ENCODE measurements at places on chromosomes 13 and 19. TPM values are rescaled to one million over a fixed set of nuclear protein-coding genes. Genes with fewer than 3 reads are reported as not detected.

- DNase-seq: no peak
Measured at GRCh38 chr19:51079481-51080110, 3.1 kb downstream of the KLK14 start.

DNA sequence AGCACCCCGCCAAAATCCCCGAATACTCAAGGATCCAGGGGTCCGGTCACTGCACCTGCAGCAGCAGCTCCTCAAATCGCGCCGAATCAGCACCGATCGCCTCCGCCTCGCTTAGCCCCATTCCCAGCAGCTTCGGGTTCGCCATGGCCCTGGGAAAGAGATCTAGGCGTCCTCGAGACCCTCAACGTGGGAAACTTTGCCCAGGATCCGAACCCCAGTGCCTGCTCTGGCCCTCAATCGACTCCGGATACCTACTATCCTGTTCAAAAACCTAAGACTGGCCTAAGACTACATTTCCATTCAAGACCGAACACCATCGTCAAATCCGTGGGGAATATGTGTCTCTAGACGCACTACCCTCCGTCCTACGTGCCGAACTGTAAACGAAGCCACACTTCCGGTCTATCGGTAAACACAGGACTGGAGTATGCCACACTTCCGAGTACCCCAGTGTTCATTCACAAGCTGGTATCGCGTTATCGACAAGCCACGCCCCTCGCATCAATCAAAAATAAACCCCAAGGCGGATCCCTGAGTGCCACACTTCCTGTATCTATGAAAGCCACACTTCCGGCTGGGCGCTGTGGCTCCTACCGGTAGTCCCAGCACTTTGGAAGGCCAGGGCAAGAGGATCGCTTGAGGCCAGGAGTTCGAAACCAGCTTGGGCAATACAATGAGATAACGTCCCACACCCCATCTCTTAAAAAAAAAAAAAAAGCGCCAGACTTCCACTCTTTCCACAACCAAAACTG is at the start of gene PIH1D1:
TSS of gene PIH1D1 (minus strand) at position 385 of the 752 bp plus-strand sequence. CDS start at position 145, 240 bp downstream.
- peak; percentile 92 for DNase-seq

- no peak for DNase-seq
Measured at GRCh38 chr13:110797230-110797877, 83.9 kb downstream of the ING1 start.

- no peak for DNase-seq
Measured at GRCh38 chr19:5809053-5809452, 4.2 kb downstream of the NRTN start.

- no peak for DNase-seq
Measured at GRCh38 chr19:4232614-4233281, 3.4 kb downstream of the EBI3 start.

- no peak for DNase-seq
Measured at GRCh38 chr19:28396287-28396831, 816.6 kb downstream of the UQCRFS1 start.

Gene SIGLEC8
- not detected for polyA plus RNA-seq

Measured in left renal cortex interstitium (tissue), 4 donors.